DMS53 (cell line): ENCODE measurements at places on chromosomes 2 and 18.
A peak's percentile ranks its signal among the peaks of the same experiment; 100 is the strongest.

DNA sequence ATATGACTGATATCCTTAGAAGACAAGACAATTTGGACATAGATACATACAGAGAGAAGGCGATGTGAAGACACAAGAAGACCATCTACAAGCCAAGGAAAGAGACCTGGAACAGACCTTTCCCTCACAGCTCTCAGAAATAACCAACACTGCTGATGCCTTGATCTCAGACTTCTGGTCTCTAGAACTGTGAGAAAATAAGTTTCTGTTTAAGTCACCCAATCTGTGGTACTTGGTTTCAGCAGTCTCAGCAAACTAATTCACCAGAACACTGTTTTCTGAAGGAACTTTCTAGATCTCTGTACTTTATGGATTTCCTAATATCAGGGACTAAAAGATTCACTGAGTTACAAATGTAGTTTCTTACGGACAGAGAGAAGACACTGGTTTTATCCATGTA lies 58.8 kb downstream of the NAB1 start:
- no peak for DNase-seq

DNA sequence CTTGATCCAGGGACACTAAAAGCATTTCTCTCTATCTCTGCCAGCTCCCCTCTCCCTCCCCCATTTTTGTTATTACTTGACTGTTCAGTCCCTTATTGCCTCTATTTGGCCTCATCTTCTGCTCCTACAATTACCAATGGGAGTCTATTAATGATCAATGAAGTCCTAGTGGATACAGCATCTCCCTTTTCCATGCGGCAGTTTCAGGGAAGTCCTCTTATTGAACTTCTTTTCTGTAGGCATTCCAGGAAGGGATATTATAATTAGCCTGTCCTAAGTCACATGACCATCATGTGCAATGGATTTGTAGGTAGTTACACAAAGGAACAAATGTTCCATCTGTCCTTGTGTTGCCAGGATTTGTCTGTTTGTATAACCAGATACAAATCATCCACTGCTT lies 495.1 kb upstream of the CNTNAP5 start:
- DNase-seq = peak; percentile 9

DNA sequence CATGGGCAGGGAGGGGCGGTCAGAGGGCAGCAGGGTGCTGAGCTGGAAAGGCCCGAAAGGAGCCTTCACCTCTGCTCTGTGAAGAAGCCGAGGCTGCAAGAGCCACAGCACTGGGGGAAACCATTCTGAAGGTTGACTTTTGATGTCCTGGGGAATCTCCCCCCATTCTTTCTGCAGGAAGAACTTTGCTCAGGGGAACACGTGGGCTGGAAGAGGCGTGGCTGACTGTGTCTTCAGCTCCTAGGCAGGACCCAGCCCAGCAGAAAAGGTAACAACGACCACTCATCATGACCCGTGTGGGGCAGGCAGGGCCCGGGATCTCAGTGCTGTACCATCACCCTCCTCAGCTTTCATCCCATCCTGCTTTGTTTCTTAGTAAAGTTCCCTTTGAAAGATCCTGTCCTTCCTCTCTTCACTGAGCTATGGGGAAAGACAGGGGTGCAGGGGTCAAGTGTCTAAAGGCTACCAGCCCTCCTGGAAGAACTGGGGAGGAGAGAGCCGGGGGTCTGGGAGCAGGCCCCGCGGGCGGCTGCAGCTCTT lies 312.7 kb downstream of the CELF4 start:
- peak; percentile 48 for DNase-seq

GRCh38 chr2:175004980-175005732 lies at the start of gene CHN1:
TSS of gene CHN1 (minus strand) at chr2:175005381. CDS start at chr2:175004912, 469 bp downstream.
- DNase-seq = peak; percentile 96

GRCh38 chr18:3052411-3052758 lies 39.4 kb upstream of the LPIN2 start:
- no peak for DNase-seq

- DNase-seq = no peak
Observed at GRCh38 chr2:173760553-173760952, 204.6 kb downstream of the SP3 start.

- DNase-seq = no peak
Observed at GRCh38 chr2:136664713-136665405, 100.5 kb upstream of the THSD7B start.

GRCh38 chr2:84040281-84040680 lies 418.8 kb downstream of the SUCLG1 start:
- no peak for DNase-seq

- DNase-seq = no peak
Observed at GRCh38 chr18:73683409-73684238, 464.0 kb downstream of the FBXO15 start.
